ENCODE measurements at places on chromosomes 13 and 19.

GRCh38 chr19:4077800-4078684, 11.3 kb upstream of the ZBTB7A start:
- peak; percentile 59 for DNase-seq

DNA sequence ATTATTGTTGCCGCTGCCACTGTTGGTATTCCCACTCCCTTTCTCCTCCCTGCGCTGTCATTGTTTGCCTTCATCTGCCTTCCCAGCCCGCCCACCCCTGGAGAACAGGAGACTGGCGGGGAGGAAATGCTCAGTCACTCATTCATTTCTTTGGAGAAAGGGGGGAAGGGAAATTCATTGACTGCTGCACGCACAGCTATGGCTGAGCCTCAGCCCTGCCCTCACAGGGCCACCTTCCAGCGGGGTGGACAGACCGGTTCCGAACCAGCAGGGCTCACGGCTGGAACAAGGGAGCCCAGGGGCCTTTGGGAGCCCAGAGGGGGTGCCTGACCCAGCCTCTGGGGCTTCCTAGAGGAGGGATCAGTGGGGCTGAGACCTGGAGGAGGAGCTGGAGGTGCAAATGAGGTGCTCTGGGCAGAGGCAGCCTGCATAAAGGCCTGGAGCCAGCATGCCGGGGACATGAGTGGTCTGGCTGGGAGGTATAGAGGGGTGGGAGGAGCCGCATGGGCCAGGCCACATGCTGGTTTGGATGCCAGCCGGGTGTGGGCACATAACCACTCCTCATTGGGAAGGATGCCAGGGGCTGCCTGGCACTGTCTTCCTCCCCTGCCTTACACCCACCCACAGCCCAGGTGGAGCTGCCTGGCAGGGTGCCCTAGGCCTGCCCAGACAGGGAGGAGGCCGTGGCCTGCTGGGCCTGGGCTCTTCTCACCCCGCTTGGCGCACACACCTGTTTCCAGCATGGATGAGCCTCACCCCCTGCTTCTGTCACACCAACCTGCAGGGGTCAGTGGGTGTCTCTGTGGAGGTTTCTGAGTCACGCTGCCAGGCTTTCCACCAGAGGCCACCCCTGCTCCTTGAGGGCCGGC, 26.8 kb downstream of the PPP5C start:
- DNase-seq = peak; percentile 63

DNA sequence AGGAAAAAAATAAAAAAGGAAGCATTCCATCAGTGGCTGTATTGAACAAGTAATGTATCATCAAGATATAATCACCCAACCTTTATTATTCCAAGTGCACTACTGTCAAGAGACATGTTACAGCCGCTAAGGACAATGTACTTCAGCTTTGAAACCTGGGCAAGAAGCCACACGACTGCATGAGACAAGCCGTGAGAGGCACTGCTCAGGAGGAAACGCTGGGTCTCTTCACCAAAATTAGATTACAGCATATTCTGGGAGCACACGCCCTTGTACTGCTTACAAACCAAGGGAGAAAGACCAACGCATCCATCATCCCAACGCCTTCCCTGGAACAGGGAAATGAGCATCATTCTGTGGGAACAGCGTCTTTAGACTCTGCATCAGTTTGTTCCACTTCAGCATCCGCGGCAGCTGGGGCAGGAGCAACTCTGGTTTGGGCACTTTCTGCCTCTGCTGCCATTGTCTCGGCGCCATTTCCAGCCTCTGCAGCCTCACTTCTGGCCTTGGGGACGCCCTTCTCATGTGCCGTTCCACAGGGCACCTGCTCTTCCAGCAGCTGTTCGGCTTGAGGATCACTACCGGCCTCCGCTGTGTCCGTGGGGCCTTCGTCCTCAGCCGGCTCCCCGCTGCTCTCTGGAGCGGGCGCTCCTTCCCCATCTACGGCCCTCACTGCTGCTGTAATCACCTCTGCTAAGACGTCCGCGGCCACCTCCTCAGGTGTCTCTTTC, 22.4 kb upstream of the BRD4 start:
- DNase-seq = no peak

DNA sequence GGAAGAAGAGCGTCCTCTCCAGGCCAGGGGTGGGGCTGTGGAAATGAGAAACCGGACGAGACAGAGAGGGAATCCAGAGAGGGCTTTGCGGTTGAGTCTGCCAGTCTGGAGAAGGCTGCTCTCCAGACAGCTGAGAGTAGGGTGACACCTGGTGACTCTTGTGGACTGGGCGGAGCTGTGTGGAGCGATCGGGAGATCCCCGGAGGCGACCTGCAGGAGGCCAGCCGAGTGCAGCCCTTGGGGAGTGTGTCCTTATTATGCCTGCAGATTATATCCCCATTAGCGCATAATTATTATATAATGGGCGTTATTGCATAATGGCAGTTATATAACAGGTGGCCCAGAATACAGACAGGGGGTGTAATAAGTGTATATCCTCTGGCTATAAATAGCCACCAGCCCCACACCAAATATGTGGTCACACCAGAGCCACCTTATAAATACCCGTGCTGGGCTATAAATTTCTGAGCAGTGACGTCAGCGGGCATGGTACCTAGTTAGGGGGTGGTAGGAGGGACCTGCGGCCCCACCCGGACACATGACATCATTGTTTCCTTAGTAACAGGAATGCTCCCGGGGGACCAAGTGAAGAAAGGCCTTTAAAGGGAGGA, 41.2 kb downstream of the NFIX start:
- peak; percentile 86 for DNase-seq

- DNase-seq = no peak
Measured at GRCh38 chr13:40410315-40410714, 256.1 kb downstream of the FOXO1 start.

DNA sequence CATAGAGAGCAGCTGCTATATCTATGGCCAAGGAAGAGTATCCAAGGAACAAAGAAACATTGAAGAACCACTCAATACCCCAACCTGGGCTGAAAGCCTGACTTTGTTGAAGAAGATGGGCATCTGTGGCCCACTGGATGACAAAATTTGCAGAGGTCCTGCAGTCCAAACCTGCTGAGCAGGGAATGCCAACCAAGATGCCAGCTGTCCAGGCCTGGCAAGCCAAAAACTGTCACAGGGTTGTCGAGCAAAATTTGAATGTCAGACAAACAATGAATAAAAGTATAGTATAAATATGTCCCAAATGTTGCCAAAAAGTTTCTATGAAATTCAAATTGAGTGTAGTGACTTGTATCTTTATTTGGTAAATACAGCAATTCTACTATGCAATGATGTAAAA, 1040.2 kb downstream of the PCDH9 start:
- no peak for DNase-seq

DNA sequence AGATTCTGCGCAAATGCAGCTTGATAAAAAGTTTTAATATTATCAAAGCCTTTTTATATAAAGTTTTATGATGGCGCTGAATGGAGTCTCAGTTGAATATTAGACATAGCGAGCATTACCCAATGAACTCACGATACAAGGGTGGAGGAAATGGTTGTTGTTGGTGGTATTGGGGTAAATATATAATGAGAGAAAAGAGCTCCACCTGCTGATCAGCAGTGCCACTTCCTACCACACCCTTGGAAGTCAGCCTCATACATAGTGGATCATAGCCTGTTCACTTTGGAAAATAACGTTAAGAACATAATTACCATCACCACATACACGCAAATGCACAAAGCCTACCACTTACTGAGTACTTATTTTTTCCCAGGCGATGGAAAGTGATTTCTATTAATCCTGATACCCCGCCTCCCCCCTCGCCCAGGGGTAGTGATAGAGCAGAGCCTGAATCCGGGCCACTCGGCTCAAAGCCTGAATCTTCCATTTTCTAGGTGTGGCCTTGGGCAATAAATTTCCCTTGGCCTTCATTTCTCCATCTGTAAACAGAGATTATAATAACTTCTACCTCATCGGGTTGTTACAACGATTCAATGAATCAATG, 358.3 kb downstream of the KLF5 start:
- DNase-seq = peak; percentile 33

GRCh38 chr19:45403272-45403671, 1.6 kb downstream of the PPP1R13L start:
- DNase-seq = peak; percentile 46

DNA sequence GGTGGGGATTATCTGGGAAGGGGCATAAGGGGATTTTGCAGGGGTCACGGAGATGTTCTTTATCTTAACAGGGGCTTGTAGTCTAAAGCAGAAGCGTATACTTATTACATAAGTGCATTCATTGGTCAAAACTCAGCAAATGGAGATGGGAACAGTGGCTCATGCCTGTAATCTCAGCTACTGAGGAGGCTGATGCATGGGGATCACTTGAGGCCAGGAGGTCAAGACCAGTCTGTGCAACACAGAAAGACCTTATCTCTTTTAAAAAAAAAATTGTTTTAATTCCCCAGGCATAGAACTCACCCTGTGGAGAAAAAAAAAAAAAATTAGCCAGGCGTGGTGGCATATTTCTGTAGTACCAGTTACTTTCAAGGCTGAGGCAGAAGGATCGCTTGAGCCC, 18.9 kb downstream of the FAM187B start:
- DNase-seq = no peak

- peak; percentile 76 for DNase-seq
Measured at GRCh38 chr19:50300814-50301606, 28.2 kb downstream of the KCNC3 start.

- DNase-seq = no peak
Measured at GRCh38 chr13:49607761-49608160, 20.5 kb upstream of the ARL11 start.

GRCh38 chr13:74288361-74288911, 154.2 kb upstream of the KLF12 start:
- DNase-seq = no peak

DNA sequence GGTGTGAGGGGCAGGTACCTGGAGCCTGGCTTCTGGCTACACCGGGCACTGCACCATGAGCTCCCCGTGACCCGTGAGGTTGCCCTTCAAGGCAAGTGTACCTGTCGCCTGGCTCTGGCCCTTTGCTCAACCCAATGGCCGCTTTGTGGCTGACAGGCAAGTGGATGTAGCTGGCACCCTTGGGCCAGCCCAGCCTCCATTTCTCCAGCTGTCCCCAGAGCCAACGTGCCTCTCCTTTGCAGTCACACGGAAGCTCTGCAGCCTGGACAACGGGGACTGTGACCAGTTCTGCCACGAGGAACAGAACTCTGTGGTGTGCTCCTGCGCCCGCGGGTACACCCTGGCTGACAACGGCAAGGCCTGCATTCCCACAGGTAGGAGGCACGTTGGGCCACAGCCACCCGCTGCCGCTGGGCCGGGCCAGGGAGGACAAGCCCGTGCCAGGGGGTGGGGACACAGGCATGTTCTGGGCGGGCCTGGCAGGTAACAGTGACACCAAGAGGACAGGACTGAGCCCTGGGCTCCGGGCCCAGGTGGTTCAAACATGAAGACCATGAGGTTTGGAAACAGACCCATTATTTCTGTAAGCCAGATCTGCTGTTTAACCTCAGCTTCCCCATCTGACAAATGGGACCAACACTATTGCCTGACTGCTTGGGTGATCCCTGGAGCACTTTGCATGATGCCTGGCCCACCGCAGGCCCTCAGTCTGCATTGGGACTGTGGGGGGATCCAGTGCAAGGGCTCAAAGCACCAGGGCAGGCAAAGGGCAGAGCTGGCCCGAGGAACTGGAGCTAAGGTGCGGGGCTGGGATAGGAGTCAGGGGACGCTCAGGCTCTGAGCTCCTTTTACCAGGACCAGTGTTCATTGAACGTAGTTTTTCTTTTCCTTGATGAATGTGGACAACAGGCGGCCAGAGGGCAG, 17.5 kb upstream of the PROZ start:
- no peak for DNase-seq

- DNase-seq = peak; percentile 69
Measured at GRCh38 chr19:43774103-43774939, 6.5 kb downstream of the KCNN4 start.

- DNase-seq = peak; percentile 57
Measured at GRCh38 chr19:2636897-2637683, 65.4 kb downstream of the GNG7 start.

DNA sequence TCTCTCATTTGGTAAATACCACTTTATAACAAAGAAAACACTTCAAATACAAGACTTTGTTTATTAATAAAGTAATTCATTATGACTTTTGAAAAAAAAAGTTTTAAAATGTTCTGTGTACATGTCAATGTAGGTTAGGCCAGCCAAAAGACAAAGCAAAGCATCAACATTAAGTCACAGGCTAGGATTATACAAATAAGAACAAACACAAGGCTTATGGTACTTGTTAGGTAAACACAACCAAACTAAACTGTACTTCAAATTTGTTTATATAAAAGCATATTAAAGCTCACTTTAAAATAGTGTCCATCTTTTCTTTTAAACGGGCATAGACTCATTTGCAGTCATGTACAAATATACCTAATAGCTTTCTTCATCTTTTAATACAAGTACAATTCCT, 86.6 kb downstream of the ZDHHC20 start:
- no peak for DNase-seq

- DNase-seq = peak; percentile 79
Measured at GRCh38 chr13:20721454-20722357, 18.2 kb downstream of the IL17D start.

- DNase-seq = no peak
Measured at GRCh38 chr19:35040826-35041547, 534 bp upstream of the HPN start.

- no peak for DNase-seq
Measured at GRCh38 chr13:92849381-92849780, 377.2 kb upstream of the GPC6 start.

DNA sequence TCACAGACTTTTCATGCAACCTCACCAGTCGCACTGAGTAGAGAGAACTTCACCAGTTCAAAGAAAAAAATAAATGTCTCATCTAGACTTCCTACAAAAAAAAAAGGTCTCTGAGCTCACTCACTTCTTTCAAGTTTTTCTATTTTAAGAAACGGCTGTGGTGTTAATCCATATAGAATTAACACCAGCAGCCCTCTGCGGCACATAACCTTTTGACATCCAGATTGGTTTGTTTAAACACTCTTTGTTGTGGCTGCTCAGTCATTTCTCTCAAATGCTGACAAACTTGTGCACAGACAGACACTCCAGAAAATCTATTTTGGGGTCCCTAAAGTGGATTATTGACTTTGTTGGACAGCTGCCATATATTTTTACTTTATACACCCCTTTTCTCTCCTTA, 874.9 kb downstream of the EFNB2 start:
- DNase-seq = no peak

GRCh38 chr13:66520511-66521355, 709.4 kb downstream of the PCDH9 start:
- DNase-seq = no peak

DNA sequence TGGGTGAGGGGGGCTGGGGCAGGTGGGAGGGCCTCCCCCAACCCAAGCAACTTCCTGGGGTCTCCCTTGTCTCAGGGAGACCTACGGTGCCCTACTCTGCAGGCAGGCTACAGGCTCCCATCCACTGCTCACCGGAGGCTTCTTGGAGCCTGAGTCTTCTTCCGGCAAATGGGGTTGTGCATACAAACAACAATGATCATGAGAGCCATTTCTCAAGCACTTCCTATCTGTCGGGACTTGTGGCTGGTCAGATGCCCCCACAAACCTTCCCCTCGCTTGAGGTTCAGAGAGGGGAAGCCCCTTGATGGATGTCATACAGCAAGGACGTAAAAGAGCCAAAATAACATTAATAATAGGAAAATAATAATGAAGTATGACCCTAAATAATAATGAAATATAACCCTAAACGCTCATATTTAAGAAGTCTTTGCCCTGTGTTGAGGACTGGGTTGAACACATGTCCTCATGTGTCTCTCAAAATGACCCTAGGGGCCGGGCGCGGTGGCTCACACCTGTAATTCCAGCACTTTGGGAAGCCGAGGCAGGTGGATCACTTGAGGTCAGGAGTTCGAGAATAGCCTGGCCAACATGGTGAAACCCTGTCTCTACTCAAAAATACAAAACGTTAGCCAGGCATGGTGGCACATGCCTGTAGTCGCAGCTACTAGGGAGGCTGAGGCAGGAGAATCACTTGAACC, 727 bp downstream of the CD37 start:
- DNase-seq = no peak

All from EH (cell line).